ENCODE measurements at places on chromosomes 11 and 22.
A peak's percentile ranks its signal among the peaks of the same experiment; 100 is the strongest.

GRCh38 chr11:94928117-94928990 lies 45.0 kb downstream of the CWC15 start:
- DNase-seq: no peak

- DNase-seq: no peak
These were observed 22.8 kb downstream of the TREH start for GRCh38 chr11:118656563-118657165.

DNA sequence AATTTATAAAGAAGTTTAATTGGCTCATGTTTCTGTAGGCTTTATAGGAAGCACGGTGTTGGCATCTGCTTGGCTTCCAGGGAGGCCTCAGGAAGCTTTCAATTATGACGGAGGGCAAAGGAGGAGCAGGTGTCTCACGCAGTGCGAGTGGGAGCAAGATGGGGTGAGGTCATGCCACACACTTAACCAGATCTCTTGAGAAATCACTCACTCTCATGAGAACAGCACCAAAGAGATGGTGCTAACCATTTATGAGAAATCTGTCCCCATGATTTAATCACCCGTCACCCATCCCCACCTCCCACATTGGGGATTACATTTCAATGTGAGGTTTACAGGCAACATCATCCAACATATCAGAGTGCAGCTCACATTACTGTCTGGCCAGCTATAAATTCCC lies 103.5 kb downstream of the ARHGAP8 start:
- DNase-seq: no peak

DNA sequence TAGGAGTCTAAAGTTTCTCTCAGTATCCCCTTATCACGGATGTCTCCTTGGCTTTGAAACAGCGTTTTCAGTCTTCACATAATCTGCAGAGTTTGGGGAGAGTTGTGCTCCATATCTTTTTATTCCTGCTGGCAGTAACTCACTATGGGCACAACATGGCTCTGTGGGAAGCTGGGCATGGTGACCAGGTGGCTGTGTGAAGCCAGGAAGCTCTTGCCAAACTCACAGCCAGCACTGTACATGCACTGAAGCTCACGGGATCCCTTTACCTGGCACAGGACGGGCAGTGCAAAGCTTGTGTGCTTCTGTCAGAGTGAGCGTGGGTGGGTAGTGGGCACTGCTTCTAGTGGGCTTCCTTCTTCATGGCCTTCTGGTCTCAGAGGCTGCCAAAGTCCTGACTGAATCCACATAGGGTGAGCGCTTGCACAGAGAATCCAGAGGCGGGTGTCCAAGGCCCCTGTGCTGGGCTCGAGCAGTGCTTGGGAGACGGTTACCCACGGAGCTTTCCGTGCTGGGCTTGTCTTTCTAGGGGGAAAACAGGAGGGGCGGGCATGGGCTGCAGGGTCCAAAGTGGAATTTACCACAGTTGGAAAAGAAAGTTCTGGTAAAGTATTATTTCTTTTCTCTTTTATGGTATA lies 10.8 kb upstream of the KDM4E start:
- DNase-seq: no peak

DNA sequence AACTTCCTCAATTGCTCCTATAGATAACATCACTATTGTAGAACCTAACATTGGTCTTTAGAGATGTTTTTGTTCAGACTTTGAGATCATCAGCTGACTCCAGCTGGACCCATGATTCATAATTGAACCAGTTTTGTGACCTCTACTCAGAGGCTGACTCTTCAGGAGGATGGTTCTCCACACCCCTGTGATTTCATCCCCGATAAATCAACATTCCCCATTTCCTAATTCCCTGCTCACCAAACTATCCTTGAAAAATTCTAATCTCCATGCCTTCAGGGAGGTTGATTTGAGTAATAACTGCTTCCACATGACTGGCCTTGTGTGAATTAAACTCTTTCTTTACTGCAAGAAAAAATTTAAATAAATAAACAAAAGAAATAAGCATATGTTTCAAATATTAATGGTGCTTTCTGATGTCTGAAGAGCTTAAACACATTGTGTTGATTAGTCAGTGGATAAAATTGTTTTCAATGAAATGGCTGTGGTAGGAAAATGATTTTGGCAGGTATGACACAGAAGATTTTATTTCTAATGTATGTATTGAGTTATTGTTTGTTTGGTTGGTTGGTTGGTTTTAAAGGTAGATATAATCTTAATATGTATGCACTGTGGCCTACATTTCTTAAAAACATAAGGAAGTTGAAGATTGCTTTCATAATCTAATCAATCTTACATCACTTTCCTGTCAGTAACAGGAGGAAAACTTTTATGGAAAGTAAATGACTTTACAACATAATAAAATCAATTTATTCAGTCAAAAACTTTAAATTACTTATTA lies 427.9 kb upstream of the CCDC179 start:
- DNase-seq: no peak

- DNase-seq: no peak
These were observed 11.9 kb downstream of the SLC25A18 start for GRCh38 chr22:17575151-17575550.

- DNase-seq: no peak
These were observed 579.5 kb downstream of the LRRC4C start for GRCh38 chr11:40879911-40880310.

GRCh38 chr11:44568658-44569473 lies 3.4 kb downstream of the CD82 start:
- peak; percentile 79 for DNase-seq

DNA sequence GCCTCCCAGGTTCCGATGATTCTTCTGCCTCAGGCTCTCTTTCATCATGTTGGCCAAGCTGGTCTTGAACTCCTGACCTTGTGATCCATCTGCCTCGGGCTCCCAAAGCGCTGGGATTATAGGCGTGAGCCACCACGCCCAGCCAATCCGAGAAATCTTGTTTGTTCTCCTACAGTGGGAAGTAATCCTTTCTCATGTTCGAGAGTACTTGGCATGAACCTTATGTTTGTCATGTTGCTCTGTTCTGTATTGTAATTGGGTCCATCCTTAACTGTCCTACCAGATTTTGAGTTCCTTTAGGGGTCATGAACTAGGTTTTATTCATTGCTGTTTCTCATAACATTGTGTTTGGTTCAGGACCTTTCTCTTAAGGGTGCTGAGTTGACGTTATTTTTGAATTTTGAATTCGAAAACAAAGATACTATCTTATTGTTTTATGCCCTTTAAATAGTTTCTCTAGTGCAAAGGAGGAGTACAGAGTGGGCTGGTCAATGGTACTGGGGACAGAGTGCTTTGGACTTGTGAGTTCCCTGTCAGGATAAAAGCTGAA lies 113.4 kb upstream of the RRM1 start:
- no peak for DNase-seq

GRCh38 chr11:75402002-75402773 lies 2.9 kb downstream of the RPS3 start:
- DNase-seq: no peak

DNA sequence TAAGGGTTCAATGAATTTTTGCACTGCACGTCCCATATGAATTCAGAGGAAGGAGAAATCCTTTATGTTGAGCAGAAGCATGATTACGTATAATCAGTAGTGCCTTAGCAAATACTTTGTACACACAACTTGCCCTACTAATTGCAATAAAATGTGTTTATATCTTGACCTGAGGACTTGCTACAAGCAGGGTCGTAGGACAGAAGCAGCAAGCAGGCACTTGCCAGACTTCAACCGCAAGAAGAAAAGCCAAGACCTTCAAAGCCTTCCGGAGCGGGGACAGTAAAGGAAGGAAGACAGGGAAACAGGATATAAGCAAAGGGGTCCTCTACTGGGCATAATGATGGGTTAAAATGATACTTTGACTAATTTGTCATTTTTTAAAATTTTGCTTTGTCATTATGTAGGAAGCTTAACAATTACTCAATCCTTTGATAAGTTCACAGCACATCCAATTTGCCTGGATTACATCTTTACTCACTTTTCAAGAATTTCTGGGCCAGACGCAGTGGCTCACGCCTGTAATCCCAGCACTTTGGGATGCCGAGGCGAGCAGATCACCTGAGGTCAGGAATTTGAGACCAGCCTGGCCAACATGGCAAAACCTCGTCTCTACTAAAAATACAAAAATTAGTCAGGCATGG lies 23.2 kb upstream of the UBASH3B start:
- no peak for DNase-seq

GRCh38 chr22:20267441-20268278 lies 458 bp downstream of the RTN4R start:
- DNase-seq: no peak

- DNase-seq: no peak
These were observed 73.2 kb upstream of the FGF3 start for GRCh38 chr11:69892237-69892985.

DNA sequence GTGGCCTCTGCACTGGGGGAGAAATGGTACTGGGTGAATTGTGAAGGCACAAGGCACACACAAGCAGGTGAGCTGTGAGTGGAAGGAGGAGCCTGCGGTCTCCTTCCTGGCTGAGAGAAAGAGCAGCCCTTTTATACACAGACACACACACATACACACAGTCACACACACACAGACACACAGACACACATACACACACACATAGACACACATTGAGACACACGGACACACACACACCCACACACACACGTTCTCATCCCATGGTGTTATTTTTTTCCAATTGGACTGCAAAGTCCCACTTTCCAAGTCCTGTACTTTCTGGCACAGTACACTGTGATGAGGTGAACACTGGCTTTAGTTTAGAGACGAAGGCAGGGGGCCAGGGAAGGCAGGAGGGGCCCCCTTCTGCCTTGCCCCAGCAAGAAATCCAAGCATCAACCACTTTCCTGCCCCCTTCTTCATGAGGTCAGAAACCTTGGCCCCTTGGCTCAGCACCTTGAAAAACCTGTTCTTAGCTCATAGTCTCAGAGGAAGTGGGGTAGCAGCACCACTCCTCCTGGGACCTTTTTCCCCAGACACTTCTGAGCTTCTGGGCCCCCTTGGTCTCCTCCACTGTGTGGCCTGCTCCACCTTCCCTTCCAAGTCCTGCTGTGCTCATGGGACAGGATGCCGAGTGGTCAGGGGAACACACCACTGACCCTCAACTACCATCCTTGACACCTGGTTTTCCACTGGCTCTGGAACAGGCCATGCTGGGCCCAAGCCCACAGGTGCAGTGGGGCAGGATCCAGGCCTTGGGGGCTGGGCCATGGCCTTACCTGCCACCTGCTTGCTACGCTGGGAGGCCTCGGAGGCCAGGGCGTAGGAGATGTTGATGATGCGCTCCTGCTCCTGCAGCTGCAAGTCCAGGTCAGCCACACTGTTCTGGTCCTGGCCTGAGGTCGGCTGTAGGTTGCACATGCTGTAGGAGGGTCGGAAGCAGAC lies 43.8 kb downstream of the C11orf58 start:
- no peak for DNase-seq

DNA sequence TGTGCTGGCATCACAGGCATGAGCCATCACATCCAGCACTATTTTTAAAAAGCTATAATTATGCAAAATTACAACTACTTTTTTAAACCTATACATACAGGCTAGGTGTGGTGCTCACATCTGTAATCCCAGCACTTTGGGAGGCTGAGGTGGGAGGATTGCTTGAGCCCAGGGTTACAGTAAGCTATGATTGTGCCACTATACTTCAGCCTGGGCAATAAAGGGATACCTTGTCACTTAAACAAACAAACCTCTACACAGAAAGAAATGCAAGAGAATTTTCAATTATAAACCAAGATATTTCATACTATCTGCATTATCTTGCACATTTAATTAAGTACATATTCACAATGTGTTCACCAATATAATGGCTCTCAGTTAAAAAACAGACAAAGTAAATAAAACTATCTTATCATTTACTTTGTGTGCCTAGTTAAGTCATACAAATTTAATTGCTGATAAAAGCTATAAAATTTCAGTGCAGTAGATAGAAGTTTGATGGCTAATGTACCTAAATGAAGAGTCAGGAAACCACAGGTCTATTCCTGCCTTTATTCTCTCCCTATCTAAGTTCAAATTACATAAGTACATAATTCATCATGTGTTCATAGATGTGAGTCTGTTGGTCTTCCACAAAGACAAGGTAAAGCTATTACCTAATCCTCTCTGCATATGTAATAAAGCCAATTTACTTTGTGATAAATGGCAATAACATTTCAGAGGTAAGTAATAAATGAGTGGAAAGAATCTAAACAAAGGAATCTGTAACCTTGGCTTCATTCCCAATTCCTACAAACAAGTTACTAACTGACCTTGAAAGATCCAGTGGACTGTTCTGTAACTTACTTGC lies 9.0 kb upstream of the RDX start:
- no peak for DNase-seq

DNA sequence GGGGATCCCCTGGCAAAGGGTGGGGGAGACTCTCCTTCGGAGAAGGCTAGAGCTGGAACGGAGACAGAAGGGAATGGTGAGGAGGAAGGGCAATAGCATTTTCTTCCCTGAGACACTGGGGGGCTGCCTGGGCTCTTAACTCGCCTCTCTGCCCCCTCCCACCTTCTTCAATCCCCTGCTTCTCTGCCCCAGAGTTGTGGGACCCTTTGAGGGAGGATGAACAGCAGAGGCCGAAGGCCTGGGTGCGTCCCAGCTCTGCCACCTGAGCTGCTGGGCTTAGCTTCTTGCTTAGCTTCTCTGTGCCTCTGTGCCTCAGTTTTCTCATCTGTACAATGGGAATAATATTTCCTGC lies 72.4 kb downstream of the RTL6 start:
- no peak for DNase-seq

DNA sequence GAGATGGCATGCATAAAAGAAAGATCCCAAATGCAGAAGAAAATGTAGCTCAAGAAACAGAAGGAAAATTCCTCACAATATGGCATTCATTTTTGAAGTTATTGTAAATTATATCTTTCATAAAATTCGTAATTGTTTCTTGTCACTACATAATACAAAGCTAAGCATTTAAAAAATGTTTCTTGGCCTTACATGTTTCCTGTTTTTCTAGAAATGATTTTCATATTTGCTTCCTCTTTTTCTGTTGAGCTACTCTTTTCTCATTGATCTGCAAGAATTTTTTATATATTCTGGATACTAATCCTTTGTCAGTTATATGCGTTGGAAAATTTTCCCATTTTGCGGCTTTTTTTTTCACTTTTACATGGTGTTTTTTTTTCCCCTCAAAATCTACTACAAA lies 48.0 kb downstream of the ENTHD1 start:
- no peak for DNase-seq

- DNase-seq: no peak
These were observed 89.0 kb downstream of the ISX start for GRCh38 chr22:35154937-35155387.

DNA sequence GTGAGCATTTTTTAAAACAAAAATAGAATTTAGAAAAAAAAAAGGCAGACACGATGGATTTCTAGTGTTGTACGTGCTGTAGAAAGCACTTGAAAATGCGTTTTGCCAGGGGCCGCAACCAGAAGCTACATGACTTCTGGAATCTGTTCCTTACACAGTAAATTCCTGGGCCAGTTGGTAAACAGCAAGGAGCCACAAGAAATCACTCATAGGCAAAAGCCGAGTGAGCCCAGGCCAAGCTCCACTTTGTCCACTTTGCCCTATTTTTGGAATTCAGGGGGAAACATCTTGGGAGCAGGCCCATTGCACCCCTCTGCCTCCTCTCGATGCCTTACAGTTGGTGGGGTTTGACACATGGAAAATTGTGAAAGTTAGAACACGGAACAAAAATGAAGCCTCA lies 4.1 kb upstream of the CELSR1 start:
- DNase-seq: no peak

- peak; percentile 15 for DNase-seq
These were observed 103.6 kb upstream of the HSD17B12 start for GRCh38 chr11:43576803-43577521.

- DNase-seq: no peak
These were observed 1.2 kb downstream of the PLA2G3 start for GRCh38 chr22:31139066-31139465.

- DNase-seq: no peak
These were observed 19.8 kb downstream of the MTMR2 start for GRCh38 chr11:95904009-95904650.

GRCh38 chr11:2101171-2101675 lies 38.0 kb downstream of the IGF2 start:
- no peak for DNase-seq

All from stimulated activated CD4-positive, alpha-beta T cell treated with anti-CD3 and anti-CD28 coated beads, Interleukin-4, amount 100 ng/mL, for 48 hours (primary cell).